ENCODE measurements at places on chromosomes 12 and 14.

DNA sequence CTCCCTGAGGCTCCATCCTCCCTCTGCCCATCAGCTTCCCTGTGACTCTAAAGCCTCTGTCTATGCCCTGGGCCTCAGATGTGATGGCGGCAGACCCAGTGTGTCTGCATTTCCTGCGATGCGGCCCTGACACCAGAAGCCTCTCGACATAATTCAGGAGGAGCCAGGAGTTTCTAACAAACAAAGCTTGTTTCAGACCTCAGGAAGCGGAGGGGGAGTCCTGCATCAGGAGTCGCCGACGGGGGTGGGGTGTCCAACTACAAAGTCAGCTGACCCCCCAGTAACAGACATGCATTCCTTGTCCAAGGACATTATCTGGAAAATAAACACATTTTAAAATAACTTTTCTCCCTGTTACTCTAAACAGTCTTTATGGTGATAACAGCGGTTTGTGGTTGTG lies 167.5 kb downstream of the DPF3 start:
- H3K4me3 ChIP-seq, result no peak overlapping the region
- no peak overlapping the region for H3K27ac ChIP-seq
- no peaks in the 10 kb centered on the region for H3K4me1 ChIP-seq
- no peaks in the 10 kb centered on the region for H3K27me3 ChIP-seq

GRCh38 chr14:75198291-75198933 lies 22.0 kb upstream of the TMED10 start:
- no peak overlapping the region for H3K4me3 ChIP-seq
- no peaks in the 10 kb centered on the region for H3K4me1 ChIP-seq
- no peak overlapping the region for H3K27ac ChIP-seq
- no peaks in the 10 kb centered on the region for H3K36me3 ChIP-seq

- H3K4me3 ChIP-seq, result no peak overlapping the region
- H3K27me3 ChIP-seq, result no peaks in the 10 kb centered on the region
- H3K4me1 ChIP-seq, result no peaks in the 10 kb centered on the region
- no peak for DNase-seq
- no peaks in the 10 kb centered on the region for H3K36me3 ChIP-seq
Measured at GRCh38 chr12:115403689-115404088, 719.7 kb upstream of the TBX3 start.

GRCh38 chr12:124577374-124577773 lies 10.0 kb upstream of the NCOR2 start:
- no peaks in the 10 kb centered on the region for H3K36me3 ChIP-seq
- no peak for DNase-seq
- no peak overlapping the region for H3K27ac ChIP-seq
- H3K4me3 ChIP-seq, result no peak overlapping the region
- H3K27me3 ChIP-seq, result no peaks in the 10 kb centered on the region
- H3K4me1 ChIP-seq, result no peaks in the 10 kb centered on the region
